ENCODE measurements at places on chromosomes 16 and 17.

- DNase-seq = peak; percentile 18
These were observed 43.5 kb downstream of the PLXDC1 start for GRCh38 chr17:39107973-39108372.

GRCh38 chr17:68349157-68349556 lies 57.9 kb downstream of the ARSG start:
- no peak for DNase-seq

GRCh38 chr16:1416521-1416941 lies 2.0 kb upstream of the UNKL start:
- no peak for DNase-seq

DNA sequence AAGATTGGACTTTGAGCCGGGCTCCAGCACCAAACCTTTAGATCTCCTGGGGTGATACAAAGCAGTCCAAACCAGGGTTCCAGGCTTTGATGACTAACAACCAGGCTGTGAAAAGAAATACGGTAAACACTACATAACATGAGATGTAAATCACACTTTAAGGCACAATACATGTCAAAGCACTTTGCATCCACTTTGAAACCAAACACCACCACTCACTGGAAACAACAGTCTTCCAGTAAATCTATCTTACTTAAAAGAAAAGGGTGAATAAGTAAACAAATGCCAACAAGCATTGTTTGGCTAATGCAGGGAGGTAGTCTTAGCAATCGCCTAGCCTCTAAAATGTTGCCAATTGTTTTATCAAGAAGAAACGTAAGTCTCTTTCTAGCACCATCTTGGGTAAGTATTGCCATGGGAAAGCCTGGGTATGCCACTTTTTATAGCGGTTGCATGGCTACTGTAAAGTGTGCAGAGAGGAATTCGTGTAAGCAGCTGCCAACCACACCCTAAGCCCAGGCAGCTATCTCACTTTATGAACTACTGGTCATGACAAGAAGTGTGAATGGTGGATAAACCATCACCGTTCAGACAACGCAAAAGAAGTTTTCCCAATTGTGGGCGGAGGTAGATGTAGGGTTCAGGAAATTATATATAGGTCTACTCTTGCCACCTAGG lies 267.4 kb upstream of the PSMD7 start:
- DNase-seq = no peak

GRCh38 chr16:83296505-83296904 lies 511.3 kb upstream of the HSBP1 start:
- DNase-seq = no peak

GRCh38 chr17:38687286-38687685 lies 12.5 kb upstream of the EPOP start:
- no peak for DNase-seq

DNA sequence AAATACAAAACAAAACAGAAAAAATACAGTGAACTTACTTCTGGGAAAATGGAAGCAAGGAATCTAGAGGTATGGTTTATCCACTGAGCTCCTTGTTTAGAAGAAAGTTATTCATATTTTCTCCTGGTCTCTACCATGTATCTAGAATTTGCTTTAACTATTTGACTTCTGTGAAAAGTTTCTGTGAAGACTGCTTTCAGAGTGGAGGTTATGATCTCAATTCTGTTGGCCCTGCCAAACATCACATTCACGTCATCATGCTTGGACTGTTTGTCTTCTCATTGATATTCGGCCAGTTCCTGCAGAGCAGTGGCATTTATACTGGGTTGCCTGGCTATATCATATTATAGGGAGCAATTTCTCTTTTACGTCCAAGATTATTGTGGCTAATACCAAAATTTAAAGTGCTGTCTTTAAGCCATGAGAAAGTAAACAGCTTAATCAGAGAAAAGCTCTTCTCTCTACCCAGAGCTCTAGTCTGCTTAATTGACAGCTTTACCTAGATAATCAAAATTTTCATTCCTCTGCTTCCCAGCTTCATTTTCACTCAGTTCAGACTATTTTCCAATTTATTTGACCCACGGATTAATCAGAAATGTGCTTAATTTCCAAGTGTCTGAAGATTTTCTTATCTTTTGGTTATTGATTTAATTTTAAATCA lies at the start of gene ABCA8:
Gene ABCA8 (minus strand): TSS at position 212 of the 661 bp plus-strand sequence. CDS start 13,358 bp downstream, outside the sequence.
- peak; percentile 62 for DNase-seq
